ENCODE measurements at places on chromosomes 12 and 14.

GRCh38 chr12:28601570-28602058 is 411.4 kb downstream of the CCDC91 start:
- no peak for DNase-seq

DNA sequence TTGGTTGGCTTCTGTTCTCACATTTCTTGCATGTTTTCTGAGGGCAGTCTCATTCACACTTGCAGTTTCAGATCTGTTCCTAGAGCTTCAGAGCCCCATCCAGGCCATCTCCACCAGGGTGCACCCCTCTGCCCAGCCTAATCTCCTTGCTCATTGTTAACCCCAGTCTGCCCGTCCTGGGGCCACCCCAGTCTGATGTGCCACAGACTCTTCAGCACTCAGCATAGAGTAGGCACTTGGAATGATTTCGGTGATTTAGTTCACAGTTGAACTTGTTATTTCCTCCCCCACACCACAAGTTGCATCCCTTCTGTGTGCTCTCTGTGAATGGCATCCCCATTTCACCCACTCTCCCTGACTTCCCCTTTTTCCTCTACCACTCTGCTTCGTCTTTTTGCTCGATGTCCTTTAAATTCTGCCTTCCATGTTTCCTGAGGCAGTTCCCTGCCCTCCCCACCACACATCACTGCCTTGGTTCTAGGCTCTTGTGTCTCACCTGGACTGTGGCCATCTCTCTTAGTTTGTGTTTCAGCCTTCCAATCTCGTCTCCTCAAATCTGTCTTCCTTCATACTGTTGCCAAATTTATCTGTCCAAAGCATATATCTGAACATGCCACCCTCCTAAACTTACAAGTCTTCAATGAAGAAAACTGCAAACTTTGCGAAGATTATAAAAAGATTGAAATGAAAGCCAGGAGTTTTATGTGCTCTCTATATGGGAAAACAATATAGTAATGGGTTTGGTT is 41.5 kb downstream of the ANO6 start:
- no peak for DNase-seq

DNA sequence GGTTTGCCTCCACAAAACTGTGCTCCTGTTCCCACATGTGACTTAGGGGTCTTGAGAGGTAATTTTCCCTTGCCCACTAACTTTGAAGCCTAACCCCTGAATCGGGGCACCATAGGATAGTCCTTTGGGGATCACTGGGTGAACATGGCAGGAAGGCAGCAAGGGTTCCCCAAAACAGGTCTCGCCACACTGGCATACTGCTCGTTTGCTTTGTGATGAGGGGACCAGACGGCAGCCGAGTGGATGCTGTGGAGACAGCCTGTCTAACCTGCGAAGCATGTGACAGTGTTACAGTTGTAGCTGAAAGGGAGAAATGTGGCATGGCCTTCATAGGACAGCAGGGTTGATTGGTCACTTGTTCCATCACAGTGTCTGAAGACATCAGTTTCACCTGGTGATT is 42.4 kb downstream of the UBE3B start:
- DNase-seq: no peak

GRCh38 chr12:9741726-9742125 is 8.8 kb upstream of the CLECL1 start:
- no peak for DNase-seq

DNA sequence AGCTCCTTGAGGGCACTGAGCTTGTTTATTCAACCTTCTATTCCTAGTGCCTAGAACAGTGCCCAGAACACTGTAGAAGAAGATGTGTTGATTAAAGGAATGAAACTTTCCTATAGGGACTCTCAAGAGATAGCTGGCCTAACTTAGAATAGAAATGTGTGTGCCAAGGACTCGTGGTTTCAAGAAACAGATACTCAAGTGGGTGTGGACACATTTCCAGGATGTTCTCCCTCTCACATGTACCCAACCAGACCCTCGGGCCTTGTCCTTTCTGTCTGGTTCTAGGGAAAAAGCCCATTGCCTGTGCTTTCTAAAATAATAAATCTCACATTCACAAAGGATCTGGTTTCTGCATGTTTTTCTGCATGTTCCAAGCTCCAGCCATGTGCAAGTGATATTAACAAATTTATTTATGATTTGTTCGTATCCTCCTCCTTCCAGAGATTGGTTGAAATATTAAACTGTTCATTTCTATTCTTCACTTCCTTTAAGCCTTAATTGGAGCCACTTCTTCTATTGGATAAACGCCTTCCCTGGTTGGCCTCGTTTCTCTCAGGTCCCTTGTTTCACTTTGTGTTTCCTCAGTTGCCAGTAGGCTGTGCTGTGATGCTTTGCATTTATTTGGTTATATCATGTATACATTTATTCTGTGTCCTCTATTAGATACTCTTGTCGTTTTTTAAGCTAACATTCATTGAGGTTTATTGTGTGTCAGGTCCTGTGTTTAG is 89.8 kb downstream of the CRADD start:
- DNase-seq: peak; percentile 64

- no peak for DNase-seq
These were observed 105.0 kb upstream of the METAP2 start for GRCh38 chr12:95368931-95369330.

GRCh38 chr12:78002878-78003277 is 172.2 kb downstream of the NAV3 start:
- no peak for DNase-seq

GRCh38 chr12:54998958-54999510 is 14.5 kb upstream of the TESPA1 start:
- no peak for DNase-seq

- no peak for DNase-seq
These were observed 17.4 kb upstream of the ZDHHC17 start for GRCh38 chr12:76746516-76746915.

- DNase-seq: no peak
These were observed 28.8 kb downstream of the PROX2 start for GRCh38 chr14:74846968-74847665.

DNA sequence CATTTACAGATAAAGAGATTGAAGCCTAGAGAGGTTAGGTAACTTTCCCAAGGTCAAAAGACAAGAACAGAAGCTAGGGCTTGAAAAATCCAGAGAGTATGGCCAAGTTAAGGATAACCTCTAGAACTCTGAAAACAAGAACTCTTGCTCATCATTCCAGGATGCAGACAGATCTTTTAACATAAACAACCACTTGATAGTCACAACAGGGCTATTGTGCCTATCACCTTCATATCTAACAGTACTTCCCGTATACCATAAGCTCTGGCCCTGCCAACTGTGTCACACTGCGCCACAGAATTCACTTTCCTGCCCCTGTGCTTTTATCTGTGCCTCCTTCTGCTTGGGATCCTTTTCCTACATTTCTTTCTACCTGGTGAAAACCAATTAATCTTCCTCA is 18.2 kb downstream of the ERP29 start:
- no peak for DNase-seq

DNA sequence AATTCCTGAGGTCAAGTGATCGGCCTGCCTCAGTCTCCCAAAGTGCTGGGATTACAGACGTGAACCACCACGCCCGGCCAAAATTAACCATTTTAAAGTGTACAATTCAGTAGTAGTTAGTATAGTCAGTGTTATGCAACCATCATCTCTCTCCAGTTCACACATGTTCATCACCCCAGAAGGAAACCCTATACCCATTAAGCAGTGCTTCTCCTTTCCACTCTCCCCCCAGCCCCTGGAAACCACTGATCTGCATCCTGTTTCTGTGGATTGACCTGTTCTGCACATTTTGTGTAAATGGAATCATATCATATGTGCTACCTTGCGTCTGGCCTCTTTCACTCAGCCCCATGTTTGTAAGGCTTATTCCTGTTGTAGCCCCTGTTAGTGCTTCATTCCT is 52.2 kb downstream of the PHETA1 start:
- DNase-seq: no peak

GRCh38 chr12:89344043-89344861 is 8.0 kb downstream of the DUSP6 start:
- no peak for DNase-seq

DNA sequence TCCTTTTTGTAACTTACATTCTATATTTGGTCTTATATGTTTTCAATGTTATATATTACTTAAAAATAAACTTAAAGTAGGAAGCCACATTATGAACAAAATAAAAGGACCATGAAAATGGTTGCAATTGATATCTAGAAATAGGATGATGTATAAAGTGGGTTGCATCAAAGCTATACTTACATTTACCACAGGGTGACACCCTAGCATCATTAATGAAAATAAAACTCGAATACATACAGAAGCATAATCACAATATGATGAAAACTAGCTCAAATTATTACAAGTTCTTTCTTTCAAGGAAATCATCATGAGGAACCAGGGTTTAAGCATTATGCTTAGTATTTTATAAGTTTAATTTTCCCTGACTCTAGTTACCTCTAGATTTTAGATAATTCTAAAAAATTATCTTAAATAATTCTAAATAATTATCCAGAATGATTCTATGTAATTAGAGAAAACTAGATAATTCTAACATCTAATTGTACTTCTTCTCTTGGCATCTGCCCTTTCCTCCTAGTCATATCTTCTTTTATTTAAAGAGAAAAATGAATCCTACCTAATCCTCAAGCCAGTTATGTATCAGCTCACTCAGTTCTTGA is 31.2 kb downstream of the TAS2R7 start:
- peak; percentile 39 for DNase-seq

GRCh38 chr12:96526110-96526509 is 36.7 kb downstream of the CFAP54 start:
- no peak for DNase-seq

GRCh38 chr12:72677139-72677538 is 405.0 kb downstream of the TRHDE start:
- DNase-seq: no peak

- DNase-seq: no peak
These were observed 99.2 kb downstream of the PRICKLE1 start for GRCh38 chr12:42490261-42490842.

GRCh38 chr12:23945249-23945648 is 4.2 kb downstream of the SOX5 start:
- no peak for DNase-seq

DNA sequence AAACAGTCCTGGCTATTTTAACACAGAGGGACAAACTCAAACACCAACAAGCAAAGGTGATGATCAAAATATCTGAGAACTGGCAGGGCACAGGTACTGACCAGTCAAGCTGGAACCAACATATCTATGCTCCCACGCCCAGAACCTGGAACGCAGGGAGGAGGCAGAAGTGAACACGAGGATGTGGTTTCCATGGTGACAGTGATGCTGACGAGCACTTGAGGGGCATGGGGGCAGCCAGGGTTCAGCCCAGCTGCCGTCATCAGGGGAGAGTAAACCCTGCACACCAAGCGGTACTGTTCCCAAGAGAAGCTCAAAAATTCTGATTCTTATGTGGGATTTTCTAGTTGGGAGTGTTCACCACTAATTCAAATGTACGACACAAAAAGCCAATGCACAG is 113.6 kb upstream of the SFSWAP start:
- DNase-seq: no peak

- no peak for DNase-seq
These were observed 16.8 kb downstream of the ISCA2 start for GRCh38 chr14:74510223-74510931.

DNA sequence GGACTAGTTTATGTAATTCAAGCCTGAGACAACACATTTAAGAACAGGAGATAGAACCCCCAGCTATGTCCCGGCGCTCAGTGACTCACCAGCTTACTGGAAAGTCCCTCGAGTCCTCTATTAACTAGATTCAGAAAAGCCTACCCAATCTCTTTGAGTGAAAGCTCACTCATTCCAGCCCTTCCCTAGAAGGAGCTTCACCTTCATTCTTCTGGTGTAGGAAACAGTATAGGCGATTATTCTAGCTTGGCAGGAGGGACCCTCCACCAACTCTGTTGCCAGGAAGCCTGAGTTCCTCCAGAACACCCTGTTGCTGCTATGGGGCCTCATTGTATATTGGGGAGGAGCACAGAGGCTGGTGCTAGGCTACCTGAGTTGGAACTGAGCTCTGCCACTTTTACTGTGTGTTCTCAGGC is 57.2 kb upstream of the AEBP2 start:
- peak; percentile 69 for DNase-seq

DNA sequence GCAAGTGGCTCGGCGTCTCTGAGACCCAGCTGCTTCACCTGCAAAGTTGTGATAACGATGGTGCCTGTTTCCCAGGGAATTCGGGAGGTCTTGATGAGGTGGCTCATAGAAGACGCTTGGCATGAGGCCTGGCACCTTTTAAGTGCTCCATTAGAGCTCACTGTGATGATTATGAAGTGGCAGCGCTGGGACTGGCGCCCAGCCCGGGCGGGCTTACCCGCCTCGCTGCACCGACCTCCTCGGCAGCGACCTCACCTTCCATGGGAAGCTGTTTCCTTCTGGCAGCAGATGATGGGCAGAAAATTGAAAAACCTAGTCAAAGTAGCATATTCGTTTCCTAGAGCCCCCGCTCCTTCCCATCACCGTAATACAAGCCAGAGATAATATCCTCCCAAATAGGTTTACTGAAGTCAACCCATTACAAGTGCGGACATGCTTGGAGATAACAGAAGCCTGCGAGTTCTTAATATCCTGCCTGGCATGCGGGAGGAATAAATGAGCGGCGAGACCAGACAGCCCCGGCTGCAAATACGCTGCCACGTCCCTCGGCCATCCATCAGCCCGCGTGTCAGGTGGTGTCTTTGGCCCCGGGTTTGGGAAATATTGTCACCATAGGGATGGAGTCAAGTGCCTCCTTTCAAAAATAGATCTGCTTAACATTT is 35.2 kb upstream of the DLK1 start:
- DNase-seq: no peak

DNA sequence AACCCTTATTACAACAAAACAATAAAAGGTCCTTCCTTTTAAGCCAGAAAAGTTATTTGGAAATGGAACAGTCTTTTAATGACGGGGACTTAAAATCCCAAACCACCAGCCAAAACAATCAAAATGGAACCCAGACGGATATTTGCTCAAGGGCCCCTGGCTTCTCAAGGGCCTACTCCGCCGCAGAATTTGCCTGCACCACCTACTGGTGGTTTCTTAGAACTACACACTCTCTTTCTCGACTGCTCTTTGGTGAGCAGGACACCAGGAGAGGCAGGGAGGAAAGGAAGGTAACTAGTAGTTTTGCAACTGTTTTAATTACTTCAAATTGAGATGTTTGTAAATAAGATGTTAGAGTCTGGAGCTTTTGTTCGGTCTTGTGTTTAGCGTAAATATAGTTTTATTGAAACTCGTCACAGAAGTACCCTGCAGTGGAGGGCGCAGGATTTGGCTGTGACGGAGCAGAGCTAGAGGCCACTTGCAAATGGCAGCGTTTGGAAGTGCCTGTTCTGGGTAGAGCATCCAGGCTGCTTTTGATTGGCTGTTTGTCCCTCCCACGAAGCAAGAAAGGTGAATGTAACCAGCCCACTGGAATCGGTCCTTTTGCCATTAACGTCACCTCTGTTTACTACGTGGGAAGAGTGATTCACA is 238.5 kb downstream of the CACNA1C start:
- DNase-seq: peak; percentile 37

- DNase-seq: no peak
These were observed 8.3 kb downstream of the TMTC2 start for GRCh38 chr12:82694970-82695369.

DNA sequence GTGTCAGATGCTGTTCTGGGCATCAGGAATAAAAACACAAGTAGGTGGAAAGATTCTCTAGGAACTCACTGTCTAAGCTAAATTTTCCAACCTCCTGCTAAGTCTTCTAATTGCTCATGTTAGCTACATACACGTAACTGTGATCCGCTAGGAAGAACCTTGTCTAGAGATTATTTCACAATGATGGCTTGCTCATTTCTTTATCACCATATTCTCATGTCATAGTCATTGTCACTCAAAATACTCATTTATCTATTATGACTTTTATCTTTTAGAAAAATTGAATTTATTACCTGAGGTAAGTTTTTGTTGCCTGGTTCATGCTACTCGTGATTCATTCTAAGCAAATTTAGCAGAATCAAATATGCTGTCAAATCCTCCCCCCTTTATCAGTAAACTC is 1402.4 kb upstream of the FLRT2 start:
- no peak for DNase-seq

GRCh38 chr14:80996049-80996901 is 40.9 kb downstream of the TSHR start:
- peak; percentile 82 for DNase-seq
